ENCODE measurements at places on chromosomes 5 and 9.

GRCh38 chr5:84292788-84293653, 91.7 kb downstream of the EDIL3 start:
- DNase-seq: no peak

DNA sequence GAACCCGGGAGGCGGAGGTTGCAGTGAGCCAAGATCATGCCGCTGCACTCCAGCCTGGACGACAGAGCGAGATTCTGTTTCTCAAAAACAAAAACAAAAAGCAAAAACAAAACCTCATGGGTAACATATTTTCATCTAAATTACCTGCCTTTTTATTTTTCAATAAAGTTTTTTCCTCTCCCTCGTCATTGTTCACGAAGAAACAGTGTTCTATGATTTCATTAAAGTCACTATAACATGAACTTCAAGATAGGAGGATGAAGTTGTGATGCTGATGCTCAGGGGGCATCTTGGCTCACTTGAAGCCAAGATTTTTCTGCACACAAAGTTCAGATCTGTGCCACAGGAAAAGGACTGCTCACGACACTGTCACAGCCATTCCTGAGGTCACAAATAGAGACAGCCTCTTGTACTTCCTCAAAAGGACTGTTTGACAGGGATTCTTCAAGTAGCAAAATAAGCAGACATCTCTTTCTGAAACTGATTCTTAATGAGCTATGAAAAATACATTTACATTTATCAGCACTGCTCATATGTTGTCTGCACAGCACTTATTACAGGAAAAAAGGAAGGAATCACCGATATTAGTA, 16.1 kb downstream of the NIPSNAP3B start:
- no peak for DNase-seq

DNA sequence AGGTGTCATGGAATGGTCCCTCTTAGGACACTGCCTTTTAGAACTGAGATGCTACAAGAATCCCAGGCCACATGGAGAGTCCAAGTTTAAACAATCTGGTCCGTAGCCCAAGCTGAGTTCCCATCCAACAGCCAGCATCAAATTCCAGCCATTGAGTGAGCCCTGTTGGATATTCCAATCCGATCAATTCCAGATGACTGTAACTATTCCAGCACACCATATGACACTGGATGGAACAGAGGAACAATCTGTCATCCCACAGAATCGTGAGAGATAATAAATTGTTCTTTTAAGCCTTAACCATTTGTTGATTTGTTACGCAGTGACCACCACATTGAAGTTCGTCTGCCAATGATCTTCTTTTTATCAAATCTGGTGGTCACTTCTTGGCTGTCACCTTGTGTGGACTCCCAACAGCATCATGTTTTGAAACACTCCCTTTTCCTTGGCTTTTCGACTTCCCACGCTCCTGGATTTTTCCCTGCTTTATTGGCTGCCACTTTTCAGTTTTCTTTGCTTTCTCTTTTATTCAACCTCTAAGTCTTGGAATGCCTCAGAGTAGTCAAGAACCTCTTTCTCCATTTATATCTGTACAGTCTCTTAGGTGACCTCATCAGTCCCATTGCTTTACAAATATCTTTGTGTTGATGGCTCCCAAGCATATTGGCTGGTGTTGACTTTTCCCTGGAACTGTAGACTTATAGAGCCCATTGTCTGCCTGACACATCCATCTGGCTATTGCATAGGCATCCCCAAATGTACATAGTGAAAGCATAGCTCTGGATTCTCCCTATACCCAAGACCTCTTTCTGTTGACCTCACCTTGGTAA, 46.1 kb downstream of the TNFSF15 start:
- no peak for DNase-seq

GRCh38 chr9:77829420-77829819, 181.3 kb upstream of the GNA14 start:
- DNase-seq: no peak

GRCh38 chr5:71782393-71782770, 63.3 kb downstream of the CARTPT start:
- DNase-seq: no peak

DNA sequence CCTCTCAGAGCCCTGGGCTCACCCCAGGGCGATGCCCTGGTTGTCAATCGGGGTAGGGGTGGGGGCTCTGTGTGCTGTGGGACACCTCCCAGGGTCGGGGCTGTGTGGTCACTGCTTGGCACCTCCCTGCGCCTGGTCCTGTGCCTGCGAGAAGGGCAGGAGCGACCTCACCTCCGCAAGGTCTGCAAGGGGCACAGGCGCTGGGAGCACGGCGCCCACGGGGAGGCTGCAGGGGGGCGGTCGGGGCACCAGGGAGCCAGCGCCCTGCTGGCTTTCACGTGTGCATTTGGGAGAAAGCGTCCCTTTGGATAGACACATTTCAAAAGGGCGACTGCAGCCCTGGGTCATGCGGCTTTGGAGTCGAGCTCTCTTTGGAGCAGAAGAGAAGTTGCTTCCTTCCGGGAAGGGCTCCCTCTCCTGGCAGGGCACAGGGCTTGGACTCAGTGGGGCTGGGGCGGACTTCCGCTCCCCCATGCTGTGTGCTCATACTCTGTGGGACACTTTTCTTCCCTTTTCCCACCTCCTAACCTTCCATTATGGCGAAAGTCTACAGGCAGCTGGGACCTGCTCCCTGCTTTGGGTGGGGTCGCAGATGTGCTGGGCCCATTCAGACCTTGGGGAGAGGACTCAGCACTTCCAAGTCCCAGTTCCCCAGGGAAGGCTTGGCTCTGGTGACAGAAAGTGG, 52.9 kb upstream of the SLC28A3 start:
- no peak for DNase-seq

DNA sequence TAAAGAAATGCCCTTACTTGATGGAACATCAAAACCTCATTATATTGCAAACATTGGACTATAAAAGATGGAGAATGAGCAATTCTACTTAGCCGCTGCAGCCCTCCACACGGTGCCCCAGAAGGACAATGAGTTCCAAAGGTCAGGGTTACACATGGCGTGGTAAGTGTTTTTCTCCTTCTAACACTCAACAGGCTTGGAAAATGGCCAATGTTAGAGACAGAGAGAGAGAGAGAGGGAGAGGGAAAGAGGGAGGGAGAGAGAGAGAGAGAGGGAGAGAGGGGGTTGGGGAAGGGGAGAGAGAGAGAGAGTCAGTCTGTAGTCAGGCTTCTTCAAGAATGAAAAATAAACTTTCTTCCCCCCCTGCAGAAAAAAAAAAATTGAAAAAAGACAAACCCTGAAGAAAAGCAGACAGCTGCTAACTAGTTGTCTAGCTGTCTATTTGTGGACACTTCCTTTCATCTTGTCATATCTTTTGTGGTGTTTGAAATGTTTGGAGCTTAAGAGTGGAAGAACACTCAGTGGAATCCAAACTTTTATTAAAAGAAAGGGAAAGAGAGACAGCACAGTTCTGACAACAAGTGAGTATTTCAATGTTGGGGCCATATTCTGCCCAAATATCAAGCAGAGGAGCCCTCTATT, 324.8 kb downstream of the TMEM38B start:
- DNase-seq: no peak

- no peak for DNase-seq
Measured at GRCh38 chr5:72141440-72142355, 34.4 kb downstream of the MAP1B start.

DNA sequence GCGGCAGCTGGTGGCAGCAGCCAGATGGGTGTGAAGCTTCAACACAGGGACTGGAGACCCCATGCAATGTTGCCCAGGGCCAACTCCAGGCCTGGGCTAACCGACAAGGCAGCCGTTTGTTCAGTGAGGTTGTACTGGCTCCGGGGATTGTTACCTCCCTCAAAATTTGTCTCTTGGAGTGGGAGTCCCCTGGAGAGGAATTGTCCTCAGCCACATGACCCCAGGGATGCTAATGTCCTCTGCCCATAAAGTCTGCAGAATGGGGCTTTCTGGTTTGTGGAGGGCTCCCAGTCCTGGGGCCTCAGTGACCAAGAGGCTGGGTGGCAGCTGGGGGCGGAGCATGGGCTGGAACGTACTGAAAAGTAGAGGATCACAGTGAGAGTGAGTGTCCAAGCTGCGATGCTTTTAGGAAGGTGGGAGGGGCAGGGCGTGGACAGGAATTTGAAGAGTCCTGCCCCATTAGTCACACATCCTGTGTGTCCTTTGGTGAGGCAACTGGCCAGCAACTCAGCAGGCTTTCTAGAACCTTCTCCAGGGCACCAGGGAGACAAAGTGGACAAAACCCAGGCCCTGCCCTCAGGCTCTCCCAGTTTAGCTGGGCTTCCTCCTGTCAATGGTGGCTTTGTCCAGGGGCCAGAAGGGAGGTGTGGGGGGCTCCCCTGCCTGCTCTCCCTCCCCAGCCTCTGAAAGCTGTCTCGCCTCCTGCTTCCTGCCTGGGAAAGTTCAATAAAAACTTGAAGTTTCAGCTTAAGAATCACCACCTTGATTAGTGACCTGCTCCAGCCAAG, 114.0 kb downstream of the NSG2 start:
- DNase-seq: no peak

DNA sequence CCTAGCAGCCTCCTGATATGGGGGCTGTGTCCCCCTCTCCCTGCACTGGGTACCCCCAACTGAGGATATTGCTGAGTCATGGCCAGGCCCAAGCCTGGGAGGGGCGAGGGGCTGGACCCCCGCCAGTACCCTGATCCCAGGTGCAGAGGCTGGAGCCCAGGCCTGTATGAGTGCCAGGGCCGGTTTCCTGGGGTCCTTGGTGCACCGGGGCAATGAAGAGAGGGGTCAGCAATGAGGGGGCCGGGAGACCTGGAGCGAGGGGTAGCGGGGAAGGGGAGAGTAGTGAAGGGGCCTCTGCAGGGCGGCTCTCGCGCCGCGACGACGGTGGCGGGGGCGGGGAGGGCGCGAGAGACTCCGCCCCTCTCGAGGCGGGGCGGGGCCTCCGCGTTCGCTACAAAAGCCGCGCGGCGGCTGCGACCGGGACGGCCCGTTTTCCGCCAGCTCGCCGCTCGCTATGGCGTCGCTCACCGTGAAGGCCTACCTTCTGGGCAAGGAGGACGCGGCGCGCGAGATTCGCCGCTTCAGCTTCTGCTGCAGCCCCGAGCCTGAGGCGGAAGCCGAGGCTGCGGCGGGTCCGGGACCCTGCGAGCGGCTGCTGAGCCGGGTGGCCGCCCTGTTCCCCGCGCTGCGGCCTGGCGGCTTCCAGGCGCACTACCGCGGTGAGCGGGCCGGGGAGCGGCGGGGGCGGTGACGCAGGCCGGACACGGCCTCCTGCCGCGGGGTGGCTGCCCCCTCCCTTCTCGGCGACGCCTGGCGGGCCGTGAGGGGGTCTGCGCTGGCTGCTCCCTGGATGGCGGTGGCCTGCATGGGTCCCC, at the start of gene SQSTM1:
Gene SQSTM1 (plus strand): TSS at position 423 of the 815 bp plus-strand sequence. CDS start 32 bp downstream, at position 455.
- peak; percentile 87 for DNase-seq

DNA sequence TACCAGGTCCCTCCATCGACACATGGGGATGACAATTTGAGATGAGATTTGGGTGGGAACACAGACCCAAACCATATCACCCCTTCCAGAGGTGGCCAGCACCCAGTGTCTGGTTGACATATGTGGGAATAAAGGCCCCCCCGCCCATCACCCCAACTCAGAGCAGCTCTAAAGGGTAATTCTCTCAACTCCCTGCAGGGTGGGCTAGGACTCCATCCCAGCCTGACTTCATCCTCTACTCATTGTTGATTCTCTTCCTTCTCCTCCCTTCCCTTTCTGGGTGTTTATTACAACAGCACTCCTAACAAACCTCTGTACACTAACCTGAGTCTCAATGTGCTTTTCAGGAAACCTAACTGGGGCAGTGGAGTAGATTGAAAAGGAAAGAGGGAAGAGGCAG, 339.9 kb downstream of the ACTL7B start:
- no peak for DNase-seq

GRCh38 chr9:109925799-109926198, 145.8 kb downstream of the PALM2AKAP2 start:
- DNase-seq: no peak

GRCh38 chr9:3976865-3977613, 322.8 kb downstream of the GLIS3 start:
- DNase-seq: no peak

- DNase-seq: no peak
Measured at GRCh38 chr5:149493316-149493715, 57.9 kb downstream of the CSNK1A1 start.

DNA sequence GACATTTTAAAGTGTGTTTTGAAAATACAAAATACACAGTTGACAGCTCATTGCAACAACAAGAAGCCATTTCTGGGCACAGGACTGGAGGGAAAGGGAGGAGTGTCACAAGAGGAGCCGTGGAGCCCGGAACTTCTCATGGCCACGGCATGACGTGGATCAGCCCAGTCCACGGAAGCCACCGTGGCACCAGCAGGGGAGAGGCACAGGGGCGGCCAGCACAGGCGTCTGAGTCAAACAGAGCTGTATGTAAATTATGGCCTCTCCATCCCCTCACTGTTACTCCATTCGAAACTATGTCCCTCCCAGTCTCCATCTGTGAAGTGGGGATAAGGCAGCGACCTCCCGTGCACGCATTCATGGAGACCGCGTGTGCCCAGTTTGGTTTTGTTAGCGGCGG, 165.6 kb upstream of the IRX2 start:
- DNase-seq: no peak

- no peak for DNase-seq
Measured at GRCh38 chr5:58582019-58582802, 664 bp upstream of the RAB3C start.

DNA sequence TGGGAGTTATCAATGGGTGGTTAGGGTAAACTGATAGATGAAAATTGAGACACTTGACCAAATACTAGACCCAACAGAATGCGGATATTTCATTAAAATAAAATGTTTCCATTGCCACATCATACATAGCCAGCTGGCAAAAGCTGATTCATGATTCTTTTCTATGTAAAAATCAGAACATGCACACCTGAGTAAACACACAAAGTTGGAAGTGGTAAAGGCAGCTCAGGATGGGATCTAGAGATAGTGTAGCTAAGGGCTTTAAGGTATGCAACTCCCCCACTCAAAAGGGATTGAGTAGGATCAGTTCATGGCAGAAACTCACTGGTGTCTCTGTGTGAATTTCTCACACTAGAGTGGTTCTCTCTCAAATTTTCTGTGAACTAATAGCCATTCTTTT, 541.1 kb upstream of the GRAMD2B start:
- no peak for DNase-seq

DNA sequence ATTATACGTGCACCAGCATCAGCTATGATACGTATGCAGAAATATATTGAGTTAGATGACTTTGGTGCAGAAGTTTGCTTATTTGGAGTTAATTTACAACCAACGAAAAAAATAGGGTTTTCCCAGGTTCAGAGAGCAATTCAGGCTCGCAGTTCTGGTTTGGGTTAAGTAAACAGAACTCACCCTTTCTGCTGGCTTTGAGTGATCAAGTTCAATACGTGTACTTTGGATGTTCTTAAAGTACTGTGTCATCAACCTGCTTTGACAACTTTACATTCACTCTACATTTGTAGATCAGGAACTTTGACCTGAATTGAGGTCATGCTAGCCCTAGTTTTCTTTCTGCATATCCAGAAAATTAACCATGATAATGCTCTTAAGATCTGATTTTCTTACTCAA, 40.7 kb downstream of the ACOT12 start:
- DNase-seq: no peak

All from stimulated activated effector memory CD8-positive, alpha-beta T cell treated with anti-CD3 and anti-CD28 coated beads, Interleukin-12 subunit alpha, Interleukin-12 subunit beta, amount 100 ng/mL, for 72 hours (primary cell).